SK-N-SH treated with all-trans-retinoic acid at 6 μM for 48 hours (cell line): ENCODE measurements at places on chromosomes 2 and 18.

- ATAC-seq: no peak; the same call in 2 of the 3 replicates
Measured at GRCh38 chr2:212970132-212970531, 181.3 kb downstream of the IKZF2 start.

GRCh38 chr2:96913398-96914202 is 43.7 kb upstream of the SEMA4C start:
- ATAC-seq: no peak; the same call in 2 of the 3 replicates

DNA sequence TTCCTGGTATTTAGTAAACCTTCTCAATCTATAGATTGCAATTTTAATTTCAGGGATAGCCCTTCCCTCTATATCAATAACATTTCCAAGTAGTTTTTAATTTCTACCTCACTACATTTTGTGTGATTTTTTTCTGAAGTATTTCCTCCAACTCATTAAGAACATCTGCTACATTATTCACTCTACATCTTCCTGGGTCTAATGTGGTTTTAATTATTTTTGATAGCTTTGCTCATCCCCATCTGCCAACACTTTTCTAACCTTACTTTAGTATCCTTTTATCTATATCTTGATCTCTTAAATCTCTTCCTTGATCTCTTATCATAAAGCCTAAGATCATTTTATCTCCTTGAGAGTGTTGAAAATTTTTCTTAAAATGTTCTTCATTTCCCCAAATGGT is 278.3 kb upstream of the CYP26B1 start:
- ATAC-seq: no peak

DNA sequence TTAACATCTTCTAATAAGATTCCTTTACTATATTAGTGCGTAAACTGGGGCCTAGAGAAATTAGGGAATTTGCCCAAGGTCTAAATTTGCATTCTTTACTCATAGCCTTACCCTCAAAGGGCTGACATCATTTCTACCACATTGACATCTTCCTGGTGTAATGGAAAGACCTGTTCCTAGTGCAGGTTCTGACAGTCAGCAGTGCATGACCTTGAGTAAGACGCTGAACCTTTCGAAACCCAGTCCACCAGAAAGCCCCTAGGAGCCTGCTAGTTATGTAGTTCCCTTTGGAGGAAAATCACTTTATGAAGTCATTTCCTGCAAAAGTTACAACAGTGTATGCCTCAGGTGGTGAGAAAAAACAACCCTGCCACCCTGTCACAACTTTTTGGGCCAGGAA is 388.3 kb downstream of the TNS1 start:
- no peak for ATAC-seq

GRCh38 chr2:97908208-97908676 is 87.5 kb downstream of the TMEM131 start:
- no peak for ATAC-seq
